ENCODE measurements at places on chromosomes 6 and 20.

DNA sequence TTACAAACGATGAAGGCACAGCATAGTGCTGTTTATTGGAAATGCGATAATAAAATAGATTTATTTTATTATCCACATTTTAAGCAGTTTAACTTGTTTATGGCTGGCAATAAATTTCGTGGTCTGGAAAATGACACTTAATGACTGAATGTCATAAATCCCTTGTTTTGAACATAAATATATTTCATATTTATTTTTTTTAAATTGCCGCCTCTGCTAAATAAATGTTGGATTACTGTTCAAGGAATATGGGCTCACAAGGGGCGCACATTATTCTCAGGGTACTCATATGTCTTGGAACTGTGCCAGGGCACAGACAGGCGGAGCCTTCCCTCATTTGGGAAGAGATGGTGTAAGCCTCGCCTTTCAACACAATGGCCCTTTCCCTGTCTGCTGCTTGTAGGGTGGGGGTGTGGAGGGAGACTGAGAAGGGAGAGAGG is 134.3 kb downstream of the PXDC1 start:
- DNase-seq, result no peak

DNA sequence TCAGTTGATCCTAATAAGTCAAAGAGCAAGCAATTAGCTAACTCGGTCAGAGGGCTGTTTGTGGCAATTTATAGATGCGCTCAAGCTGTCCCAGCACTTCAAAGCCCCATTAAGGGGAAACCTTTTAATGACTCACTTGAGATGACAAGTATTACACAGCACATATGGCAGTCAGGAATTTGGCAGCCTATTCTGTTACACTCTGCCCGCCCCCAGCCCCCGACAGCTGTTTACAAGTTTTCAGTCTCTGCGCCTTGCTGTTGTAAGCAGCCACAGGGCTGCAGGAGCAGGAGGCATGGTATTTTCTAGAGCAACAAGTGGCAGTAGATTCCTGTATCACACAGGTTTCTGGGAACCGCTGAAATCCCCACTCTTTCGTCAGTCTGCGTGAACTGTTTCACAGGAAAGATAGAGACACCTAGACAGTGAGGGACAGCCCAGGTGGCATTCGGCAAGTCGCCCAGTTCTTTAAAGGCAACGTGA is 263.0 kb downstream of the FOXC1 start:
- peak; percentile 92 for DNase-seq

- DNase-seq, result peak; percentile 88
Observed at GRCh38 chr20:20452254-20452676, 84.4 kb downstream of the INSM1 start.

DNA sequence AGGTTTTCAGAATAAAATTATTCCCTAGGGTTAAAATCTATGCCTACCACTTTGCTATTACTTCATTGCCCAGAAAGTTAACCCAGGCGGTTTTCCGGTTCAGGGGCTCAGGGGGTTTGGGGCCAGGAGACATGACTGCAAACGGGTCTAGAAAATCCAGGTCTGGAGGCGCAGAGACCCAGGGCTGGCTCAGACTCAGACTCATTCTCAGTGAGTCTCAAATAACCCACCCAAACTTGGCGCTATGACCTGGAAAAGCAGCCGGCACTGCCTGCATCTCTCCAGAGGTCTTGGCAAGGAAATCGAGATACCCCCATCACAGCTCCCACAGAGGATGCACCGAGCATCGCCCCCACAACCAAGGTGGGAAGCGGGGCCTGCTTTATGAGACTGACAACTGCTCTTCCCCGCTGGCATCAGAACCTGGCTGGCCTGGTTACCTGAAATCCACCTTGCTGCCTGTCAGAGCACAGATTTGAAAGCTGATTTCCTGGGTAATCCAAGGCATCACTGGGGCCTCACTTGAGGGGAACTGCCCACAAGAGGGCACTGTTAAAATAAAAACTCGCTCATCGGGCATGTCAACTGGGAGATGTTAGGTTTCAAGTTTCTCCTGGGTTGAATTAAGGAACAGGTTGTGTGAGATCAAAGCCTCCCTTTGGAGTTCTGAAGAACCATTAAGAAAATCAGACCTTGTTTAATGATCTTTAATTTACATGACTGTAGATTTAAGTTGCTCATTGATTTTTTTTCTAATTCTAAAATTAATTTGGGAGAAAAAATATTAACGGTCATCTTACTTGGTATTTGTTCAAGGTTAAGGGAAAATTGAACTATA is 55.1 kb downstream of the KIF16B start:
- DNase-seq, result peak; percentile 76

DNA sequence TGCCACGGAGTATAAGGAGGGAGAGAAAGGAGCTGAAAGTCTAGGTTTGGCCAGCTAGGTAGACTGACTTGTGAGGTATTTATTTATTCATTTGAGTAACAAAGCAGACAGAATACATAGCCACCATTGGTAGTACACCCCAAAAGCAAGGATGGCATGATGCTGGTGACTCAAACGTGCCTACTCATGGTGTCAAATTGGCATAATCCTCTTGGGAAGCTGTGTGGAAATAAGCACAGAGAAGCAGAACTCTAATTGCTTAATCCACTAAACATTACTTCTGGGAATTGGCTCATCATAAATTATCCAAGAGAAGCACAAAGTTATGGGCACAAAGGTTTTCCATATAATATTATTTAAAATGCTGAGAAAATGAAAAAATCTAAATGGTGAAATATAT is 2.5 kb downstream of the DEFB132 start:
- DNase-seq, result no peak

DNA sequence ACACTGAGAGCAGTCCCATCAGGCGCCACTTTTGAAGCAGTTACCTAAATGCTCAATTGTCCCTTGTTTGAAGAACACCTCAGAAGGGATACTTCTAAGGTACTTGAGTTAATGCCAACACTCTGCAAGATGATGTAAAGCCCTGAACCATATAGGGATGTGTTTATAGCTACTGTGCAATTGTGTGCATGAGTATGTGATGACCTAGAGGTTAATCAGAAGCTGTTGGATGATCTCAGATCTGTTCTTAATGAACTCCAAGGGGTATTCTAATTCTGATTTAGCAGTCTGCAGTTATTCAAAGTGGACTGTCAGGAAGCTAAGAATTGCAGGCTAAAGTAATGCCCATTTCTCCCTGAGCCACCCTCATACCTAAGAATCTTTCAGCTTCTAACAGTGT is 158.3 kb downstream of the TMEM242 start:
- no peak for DNase-seq

DNA sequence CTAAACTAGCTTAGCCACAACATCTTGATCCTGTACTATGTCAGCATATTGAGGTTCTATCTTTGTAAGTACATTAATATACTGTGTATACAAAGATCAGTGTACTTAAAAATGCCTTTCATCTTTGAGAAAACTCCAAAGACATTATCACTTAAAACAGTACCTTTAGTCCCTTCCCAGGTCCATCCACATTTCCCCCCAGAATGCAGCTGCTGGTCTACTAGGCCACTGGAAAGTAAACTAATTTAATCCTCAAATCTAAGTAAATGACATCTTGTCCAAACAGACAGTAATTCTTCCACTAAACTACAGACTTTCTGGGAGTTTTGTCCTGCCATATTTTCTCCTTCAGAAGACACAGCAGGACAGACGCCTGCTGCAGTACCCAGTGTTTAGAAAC is 68.7 kb downstream of the SYCP2 start:
- no peak for DNase-seq

GRCh38 chr20:4791121-4791520 is 69.4 kb downstream of the PRND start:
- no peak for DNase-seq

- DNase-seq, result no peak
Observed at GRCh38 chr6:8110117-8110721, 7.9 kb upstream of the EEF1E1 start.

DNA sequence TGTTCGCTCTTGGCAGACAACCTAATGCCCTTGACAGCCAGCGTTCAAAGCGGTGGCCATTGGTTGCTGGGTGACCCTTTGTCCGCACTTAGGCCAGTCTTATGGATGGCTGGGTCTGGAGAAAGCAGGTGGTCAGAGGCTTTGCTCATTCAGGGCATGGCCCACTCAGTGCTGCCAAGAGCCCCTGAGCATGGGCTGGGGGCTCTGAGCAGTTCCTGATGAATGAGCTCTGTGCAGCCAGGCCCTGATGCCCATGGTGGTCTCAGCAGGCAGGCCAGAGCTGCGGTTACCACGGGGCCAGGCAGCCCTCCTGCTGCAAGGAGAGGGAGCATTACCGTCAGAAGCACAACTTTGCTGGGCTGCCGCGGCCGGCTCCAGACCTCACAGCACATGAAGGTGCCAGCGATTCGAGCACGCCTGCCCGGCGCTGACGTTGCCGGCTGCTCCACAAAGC is 36.3 kb downstream of the CDH4 start:
- DNase-seq, result no peak

GRCh38 chr6:125598422-125598821 is 151.0 kb upstream of the HEY2 start:
- peak; percentile 24 for DNase-seq

- DNase-seq, result no peak
Observed at GRCh38 chr6:150343434-150343833, 25.4 kb upstream of the IYD start.

- DNase-seq, result no peak
Observed at GRCh38 chr6:34045771-34046170, 100.1 kb downstream of the GRM4 start.

DNA sequence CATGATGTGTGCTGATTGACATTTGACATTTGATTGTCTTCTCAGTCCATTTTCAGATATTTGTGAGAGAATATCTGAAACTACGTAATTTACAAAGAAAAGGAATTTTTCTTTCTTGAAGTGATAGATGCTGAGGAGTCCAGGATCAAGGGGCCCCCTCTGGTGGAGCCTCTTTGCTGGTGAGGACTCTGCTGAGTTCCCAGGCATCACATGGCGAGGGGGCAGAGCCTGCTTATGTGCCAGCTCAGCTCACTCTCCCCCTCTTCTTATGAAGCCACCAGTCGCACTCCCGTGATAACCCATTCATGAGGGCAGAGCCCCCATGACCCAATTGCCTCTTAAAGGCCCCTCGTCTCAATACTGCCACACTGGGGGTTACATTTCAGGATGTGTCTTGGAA is 91.3 kb downstream of the RPP40 start:
- DNase-seq, result no peak

DNA sequence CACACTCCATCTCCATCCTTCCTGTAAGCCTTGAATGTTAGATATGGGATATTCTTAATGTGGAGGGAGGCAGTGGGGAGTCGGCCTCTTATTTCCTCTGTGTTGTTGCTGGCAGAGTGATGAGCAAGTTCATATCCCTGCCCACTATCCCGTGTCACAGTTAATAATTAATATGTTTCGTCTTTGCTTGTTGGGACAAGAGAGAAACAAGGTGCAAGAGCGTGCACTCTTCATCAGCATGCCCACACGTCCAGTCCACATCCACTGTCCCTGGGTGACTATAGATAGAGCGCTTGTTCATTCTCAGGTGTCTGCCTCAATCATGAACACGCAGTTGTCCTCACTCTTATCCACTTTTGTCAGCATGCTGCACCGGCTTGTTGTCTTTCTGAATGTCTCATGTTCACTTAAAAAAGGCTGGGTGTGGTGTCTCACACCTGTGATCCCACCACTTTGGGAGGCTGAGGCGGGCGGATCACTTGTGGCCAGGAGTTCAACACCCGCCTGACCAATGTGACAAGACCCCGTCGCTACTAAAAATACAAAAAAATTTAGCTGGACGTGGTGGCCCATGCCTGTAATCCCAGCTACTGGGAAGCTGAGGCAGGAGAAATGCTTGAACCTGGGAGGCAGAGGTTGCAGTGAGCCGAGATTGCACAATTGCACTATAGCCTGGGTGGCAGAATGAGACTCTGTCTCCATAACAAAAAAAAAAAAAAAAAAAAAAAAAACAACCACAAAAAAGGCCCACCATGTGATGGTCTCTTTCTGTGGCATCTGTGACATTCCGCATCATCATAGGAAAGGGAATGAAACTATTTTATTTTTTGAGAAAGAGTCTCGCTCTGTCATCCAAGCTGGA is 34.2 kb downstream of the PPP1R3G start:
- no peak for DNase-seq

GRCh38 chr20:60087563-60088105 is 129.4 kb downstream of the CDH26 start:
- no peak for DNase-seq

DNA sequence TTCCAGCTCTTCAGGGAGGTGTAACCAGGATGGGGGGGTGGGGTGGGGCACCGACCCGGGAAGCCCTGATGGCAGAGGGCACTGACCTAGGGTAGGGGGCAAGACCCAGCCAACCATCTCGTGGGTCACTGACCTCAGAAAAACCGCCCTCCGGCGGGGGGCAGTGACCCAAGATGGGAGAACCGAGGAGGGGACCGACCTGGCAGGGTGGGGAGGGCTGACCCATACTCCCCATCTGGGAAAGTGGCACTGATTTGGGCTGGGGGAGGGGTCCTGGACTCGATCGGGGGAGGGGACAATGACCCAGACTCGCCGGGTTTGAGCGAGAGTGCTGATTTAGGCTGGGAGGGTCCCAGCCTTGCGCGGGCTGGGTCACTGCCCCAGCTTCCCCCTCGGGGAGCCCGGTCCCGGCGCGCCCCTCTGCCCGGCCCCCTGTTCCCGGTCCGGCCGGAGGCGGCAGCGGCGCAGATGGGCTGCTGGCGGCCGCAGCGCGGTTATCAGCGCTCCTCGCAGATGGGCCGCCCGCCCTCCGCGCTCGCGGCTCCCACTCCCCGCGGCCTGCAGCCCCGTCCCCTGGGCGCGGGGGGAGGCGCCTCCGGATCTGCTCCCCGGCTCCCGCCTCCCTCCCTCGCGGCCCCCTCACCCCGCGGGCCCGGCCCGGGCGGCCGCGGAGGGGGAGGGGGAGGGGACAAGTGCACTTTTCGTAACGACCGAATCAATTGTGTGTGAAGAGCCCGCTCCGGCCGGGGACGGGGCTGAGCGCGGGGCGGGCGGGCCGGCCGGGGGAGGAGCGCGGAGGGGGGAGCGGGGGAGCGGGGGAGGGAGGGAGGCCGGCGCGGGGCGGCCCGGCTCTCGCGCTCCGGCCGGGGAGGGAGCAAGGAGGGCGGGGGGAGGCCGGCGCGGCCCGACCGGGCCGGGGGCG is 2.2 kb downstream of the NOL4L start:
- peak; percentile 69 for DNase-seq

DNA sequence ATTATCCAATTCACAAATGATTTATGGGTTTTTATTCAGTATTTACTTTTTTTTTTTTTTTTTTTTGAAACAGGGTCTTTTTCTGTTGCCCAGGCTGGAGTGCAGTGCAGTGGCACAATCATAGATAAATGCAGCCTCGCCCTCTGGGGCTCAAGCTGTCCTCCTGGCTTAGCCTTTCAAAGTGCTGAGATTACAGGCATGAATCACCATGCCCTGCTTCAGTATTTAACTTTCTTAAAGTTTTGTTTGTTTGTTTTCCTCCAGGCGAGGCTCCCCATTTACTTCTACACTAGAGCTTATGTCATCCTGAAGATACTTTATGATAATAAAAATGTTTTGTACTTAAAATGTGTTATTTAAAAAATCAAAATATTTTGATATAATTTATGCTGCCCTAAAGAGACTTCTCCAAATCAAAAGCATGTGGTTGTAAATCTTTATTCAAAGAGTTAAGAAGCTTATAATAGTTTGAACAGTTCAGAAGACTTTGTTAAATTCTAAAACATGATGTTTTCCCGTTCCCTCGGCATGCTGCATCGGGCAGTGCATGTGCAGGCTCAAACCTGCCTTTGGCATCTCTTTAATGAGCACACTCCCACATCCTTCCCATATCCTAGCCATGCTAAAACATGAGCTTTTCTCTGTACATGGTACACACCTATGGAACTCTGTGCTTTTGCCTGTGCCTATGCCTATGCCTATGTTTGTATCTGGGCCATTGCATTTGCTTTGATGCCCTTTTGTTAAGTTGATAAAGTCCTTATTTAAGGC is 11.0 kb downstream of the SMPDL3A start:
- no peak for DNase-seq

- DNase-seq, result no peak
Observed at GRCh38 chr6:128241216-128241615, 279.2 kb downstream of the PTPRK start.
